ENCODE measurements at places on chromosomes 6 and 20. TPM values are rescaled to one million over a fixed set of nuclear protein-coding genes. Genes with fewer than 3 reads are reported as not detected.

- no peak overlapping the region for H3K4me3 ChIP-seq
- H3K4me1 ChIP-seq, result peaks cover 25% of the 10 kb centered on the region
- H3K27me3 ChIP-seq, result no peaks in the 10 kb centered on the region
- H3K36me3 ChIP-seq, result peaks cover 22% of the 10 kb centered on the region
- H3K27ac ChIP-seq, result peak overlapping the region; percentile 36
These were observed 74.8 kb upstream of the NEDD9 start for GRCh38 chr6:11307226-11307625.

GRCh38 chr6:11309947-11310665 lies 77.6 kb upstream of the NEDD9 start:
- H3K27me3 ChIP-seq, result no peaks in the 10 kb centered on the region
- peaks cover 7% of the 10 kb centered on the region for H3K36me3 ChIP-seq
- H3K27ac ChIP-seq, result no peak overlapping the region
- H3K4me3 ChIP-seq, result no peak overlapping the region
- DNase-seq, result no peak

DNA sequence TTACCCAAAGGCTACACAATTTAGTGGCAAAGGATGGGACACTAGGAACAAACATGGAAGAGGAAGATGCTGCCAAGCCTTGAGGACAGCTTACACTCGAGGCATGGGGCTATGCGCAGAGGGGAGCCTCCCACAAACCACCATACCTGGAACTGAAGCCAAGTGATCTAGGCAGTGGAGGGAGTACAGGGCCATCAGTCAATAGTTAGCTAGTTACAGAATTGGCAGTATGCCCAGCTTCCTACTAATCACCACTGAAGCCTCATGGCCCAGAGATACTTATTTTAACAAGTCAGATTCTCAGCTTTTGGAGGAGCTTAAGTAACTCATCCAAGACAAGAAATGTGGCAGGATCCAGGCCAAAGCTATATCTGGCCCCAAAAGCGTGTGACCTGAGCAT lies 226.6 kb upstream of the MOCS1 start:
- H3K27ac ChIP-seq, result no peak overlapping the region
- no peak overlapping the region for H3K4me3 ChIP-seq
- no peaks in the 10 kb centered on the region for H3K4me1 ChIP-seq
- DNase-seq, result no peak

GRCh38 chr20:60003776-60004175 lies 45.6 kb downstream of the CDH26 start:
- H3K27me3 ChIP-seq, result no peaks in the 10 kb centered on the region
- no peak overlapping the region for H3K4me3 ChIP-seq
- no peak overlapping the region for H3K27ac ChIP-seq
- H3K4me1 ChIP-seq, result no peaks in the 10 kb centered on the region

DNA sequence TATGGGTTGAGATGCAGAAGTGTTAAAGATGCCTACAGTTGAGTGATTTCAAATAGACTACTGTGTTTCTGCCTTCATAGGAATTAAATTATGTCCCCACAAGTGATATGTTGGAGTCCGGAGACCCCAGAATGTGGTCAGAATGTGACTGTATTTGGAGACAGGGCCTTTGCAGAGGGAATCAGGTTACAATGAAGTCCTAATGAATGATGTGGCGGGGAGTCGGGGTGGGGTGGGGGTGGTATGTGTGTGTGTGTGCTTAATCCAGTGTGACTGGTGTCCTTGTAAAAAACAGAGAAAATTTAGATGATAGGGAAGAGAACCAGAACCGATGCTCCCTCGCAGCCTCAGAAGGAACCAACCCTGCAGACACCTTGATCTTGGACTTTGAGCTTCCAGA lies 448.2 kb downstream of the QKI start:
- no peaks in the 10 kb centered on the region for H3K4me1 ChIP-seq
- peaks cover 8% of the 10 kb centered on the region for H3K27me3 ChIP-seq

DNA sequence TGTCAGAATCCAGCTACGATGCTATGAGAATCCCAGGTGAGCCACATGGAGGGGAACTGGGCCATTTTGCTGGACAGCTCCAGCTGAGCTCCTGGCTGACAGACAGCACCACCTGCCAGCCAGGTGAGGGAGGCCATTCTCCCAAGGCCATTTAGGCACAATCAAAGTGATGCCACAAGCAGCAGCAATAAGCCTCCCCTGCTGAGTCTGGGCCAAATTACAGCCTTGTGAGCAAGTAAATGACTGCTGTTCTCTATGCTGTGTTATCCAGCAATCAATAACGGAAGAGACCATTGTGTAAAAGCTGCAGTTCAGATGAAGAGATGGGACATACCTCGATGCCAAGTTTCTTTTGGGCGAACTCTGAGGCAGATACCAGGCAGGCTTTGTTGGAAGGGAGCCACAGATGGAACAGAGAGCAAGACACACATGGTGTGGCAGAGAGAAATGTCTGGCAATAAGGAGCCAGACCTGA lies 14.0 kb upstream of the SCGN start:
- no peaks in the 10 kb centered on the region for H3K4me1 ChIP-seq
- no peak overlapping the region for H3K4me3 ChIP-seq
- H3K27me3 ChIP-seq, result peaks cover 52% of the 10 kb centered on the region

DNA sequence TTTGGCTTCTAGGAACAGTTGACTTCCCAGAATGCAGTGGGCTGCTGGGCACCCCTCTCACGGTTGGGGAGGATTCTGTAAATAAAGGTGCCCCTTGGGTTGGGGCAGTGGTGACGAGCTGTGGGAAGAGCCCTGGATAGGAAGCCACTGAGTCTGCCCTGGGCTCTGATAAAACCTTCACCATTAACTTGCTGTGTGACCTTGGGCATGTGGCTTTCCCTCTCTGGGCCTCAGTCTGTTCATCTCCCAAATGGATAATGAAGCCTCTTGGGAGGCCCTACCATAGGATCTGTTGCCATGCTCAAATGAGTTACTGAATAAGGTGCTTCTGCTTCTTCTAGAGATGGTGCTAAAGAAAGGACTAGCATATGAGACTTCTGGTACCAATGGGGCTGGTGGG lies 3.7 kb downstream of the CRIP3 start:
- peaks cover 13% of the 10 kb centered on the region for H3K4me1 ChIP-seq
- H3K27ac ChIP-seq, result no peak overlapping the region
- no peak for DNase-seq
- H3K4me3 ChIP-seq, result no peak overlapping the region

DNA sequence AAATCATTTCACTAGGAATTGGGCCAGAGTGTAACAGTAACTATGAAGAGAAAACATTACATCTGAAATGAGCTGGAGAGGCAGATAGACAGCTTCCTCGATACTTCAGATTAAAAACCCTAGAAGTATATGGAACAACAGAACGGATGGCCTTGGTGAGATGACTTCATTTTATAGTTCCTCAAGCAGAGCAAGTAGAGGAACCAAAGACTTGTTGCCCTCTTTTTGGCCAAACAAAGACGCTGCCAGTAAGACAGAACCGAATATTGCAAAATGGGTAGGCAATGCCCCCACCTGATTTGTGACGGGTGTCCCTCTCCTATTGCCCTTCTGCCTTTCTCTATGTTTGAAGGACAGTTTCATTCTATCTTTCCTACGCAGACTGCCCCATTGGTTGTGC lies 53.5 kb downstream of the AGPAT4 start:
- H3K36me3 ChIP-seq, result peaks cover 9% of the 10 kb centered on the region
- no peak overlapping the region for H3K4me3 ChIP-seq
- no peak for DNase-seq
- H3K27me3 ChIP-seq, result no peaks in the 10 kb centered on the region
- H3K4me1 ChIP-seq, result peaks cover 14% of the 10 kb centered on the region

DNA sequence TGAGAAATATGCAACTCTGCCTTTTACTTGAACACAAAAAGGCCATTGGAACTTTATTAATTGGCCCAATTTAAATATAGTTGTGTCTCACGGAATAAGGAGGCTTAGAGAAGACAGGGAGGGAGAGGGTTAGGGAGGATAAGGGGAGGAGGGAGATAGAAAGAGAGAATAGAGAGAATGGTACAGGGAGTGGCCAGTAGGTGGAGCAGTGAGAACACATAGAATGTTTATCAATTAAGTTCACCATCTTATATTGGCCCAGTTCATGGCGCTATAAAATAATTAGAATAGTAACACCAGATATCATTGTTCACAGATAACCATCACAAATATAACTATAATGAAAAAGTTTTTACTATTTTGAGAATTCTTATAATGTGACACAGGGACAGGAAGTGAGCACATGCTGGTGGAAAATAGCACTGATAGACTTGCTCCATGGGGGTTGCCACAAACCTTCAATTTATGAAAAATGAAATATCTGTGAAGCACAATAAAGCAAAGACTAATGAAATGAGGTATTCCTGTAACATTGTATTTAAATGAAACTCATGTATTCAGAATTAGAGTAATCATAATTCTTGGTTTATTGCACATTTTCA lies 374.1 kb upstream of the MANEA start:
- H3K27ac ChIP-seq, result no peak overlapping the region
- H3K4me1 ChIP-seq, result no peaks in the 10 kb centered on the region
- DNase-seq, result peak; percentile 6
- H3K27me3 ChIP-seq, result no peaks in the 10 kb centered on the region
- H3K4me3 ChIP-seq, result no peak overlapping the region

DNA sequence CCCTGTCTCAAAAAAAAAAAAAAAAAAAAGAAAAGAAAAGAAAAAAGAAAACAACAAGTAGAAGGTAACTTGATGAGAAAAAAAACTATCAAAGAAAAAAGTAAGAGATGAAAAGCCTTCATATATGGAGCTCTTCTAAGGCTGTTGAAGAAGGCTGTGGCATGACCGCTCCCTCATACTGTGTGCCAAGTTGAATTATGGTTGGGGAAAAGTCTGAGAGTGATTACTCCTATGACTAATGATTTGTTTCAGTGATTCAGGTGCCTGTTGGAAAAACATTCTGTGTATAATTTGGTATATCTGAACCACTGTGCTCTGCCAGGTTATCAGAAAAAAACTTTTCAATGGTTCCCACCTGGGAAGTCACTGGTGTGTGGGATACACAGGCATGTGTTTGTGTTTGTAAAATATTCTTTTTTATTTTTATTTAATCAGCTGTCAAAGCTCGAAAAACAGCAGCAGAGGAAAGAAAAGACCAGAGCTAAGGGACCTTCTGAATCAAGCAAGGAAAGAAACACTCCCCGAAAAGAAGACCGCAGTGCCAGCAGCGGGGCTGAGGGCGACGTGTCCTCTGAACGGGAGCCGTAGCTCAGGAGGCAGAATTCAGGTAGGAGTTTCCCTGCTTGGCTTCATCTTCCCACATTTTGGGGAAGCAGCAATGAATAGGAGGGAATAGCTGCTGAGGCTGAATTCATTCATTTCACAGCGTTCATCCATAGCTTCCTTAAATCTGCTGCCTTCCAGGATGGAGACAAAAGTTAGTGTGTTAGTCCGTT lies 69.7 kb upstream of the SCP2D1 start:
- DNase-seq, result no peak
- H3K27me3 ChIP-seq, result no peaks in the 10 kb centered on the region
- H3K27ac ChIP-seq, result no peak overlapping the region
- peaks cover 3% of the 10 kb centered on the region for H3K36me3 ChIP-seq

DNA sequence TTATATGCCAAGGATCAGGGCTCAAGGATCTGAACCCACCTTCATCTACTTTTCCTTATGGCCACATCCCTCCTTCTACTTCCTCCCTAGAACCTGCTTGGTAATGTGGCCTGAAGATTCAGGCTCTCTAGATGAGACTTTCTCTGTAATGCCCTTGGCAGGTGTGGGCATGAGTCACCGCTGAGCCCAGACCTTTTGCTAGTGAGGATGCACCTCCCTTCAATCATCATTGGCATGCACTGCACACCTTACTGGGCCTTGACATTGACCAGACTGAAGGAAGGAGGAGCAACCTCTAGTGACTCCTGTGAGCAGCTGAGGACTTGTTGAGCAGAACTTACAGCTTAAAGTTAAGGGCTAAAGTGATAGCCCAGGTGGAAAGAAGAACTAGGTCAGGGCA lies 405.3 kb downstream of the MAFB start:
- H3K4me1 ChIP-seq, result no peaks in the 10 kb centered on the region
- H3K27ac ChIP-seq, result no peak overlapping the region
- no peak overlapping the region for H3K4me3 ChIP-seq
- no peaks in the 10 kb centered on the region for H3K27me3 ChIP-seq
- DNase-seq, result no peak

- H3K36me3 ChIP-seq, result no peaks in the 10 kb centered on the region
- H3K27me3 ChIP-seq, result peaks cover 6% of the 10 kb centered on the region
- peak overlapping the region; percentile 83 for H3K4me3 ChIP-seq
- H3K4me1 ChIP-seq, result peaks cover 11% of the 10 kb centered on the region
- no peak for DNase-seq
These were observed 37.3 kb downstream of the PREX1 start for GRCh38 chr20:48790473-48791003.

- no peak for DNase-seq
- H3K4me3 ChIP-seq, result no peak overlapping the region
- H3K27me3 ChIP-seq, result peaks cover 9% of the 10 kb centered on the region
- H3K27ac ChIP-seq, result no peak overlapping the region
- no peaks in the 10 kb centered on the region for H3K36me3 ChIP-seq
These were observed 109.0 kb downstream of the PSMB1 start for GRCh38 chr6:170444056-170444591.

- H3K36me3 ChIP-seq, result no peaks in the 10 kb centered on the region
- no peaks in the 10 kb centered on the region for H3K27me3 ChIP-seq
- no peaks in the 10 kb centered on the region for H3K4me1 ChIP-seq
- DNase-seq, result no peak
- H3K27ac ChIP-seq, result no peak overlapping the region
These were observed 494.2 kb upstream of the JAG1 start for GRCh38 chr20:11168026-11168425.

- H3K36me3 ChIP-seq, result no peaks in the 10 kb centered on the region
- no peak for DNase-seq
- no peaks in the 10 kb centered on the region for H3K27me3 ChIP-seq
- no peak overlapping the region for H3K27ac ChIP-seq
- no peak overlapping the region for H3K4me3 ChIP-seq
- H3K4me1 ChIP-seq, result peaks cover 13% of the 10 kb centered on the region
These were observed 27.9 kb upstream of the SLC2A12 start for GRCh38 chr6:134080171-134080795.

DNA sequence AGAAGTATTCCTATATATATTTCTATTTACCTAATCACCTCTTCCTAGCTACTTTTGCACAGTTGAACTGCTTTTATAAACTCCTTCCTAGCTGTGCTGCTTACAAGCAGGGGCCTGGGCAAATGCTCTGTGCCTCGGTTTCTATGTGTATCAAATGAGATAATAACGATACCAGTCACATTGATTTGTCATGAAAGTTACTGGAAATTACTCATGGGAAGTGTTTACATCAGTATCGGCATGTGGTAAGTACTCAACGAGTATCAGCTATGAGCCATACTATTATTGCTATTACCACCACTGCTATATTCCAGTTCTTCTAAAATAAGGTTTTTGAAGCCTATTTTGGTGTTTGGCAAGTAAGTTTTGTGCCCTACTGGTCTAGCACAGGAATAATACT lies 4.9 kb downstream of the LAMA4 start:
- no peak overlapping the region for H3K4me3 ChIP-seq
- no peak for DNase-seq
- H3K4me1 ChIP-seq, result peaks cover 13% of the 10 kb centered on the region
- peaks cover 44% of the 10 kb centered on the region for H3K27me3 ChIP-seq

Gene ATRN
- 11.6 TPM for total RNA-seq

Gene NRSN1
- total RNA-seq, result not detected

Gene C20orf144
- total RNA-seq, result 0.17 TPM

Gene TRAM2
- total RNA-seq, result 5.2 TPM

Gene SOX4
- total RNA-seq, result 3.5 TPM

Gene ARFGEF3
- total RNA-seq, result 0.76 TPM

Gene RARS2
- 23.2 TPM for total RNA-seq
